A172 (cell line): ENCODE measurements at places on chromosomes 2 and 18. TPM values are rescaled to one million over a fixed set of nuclear protein-coding genes. Genes with fewer than 3 reads are reported as not detected.

GRCh38 chr18:48926420-48926857, 24.3 kb downstream of the SMAD7 start:
- no peak for DNase-seq

Gene CD28
- 0.19 TPM in 1 of 2 replicates, not detected in the other for total RNA-seq

- DNase-seq: no peak
Measured at GRCh38 chr2:232418056-232418455, 11.4 kb downstream of the ALPG start.

- no peak for DNase-seq
Measured at GRCh38 chr2:158172719-158173118, 71.0 kb downstream of the UPP2 start.

DNA sequence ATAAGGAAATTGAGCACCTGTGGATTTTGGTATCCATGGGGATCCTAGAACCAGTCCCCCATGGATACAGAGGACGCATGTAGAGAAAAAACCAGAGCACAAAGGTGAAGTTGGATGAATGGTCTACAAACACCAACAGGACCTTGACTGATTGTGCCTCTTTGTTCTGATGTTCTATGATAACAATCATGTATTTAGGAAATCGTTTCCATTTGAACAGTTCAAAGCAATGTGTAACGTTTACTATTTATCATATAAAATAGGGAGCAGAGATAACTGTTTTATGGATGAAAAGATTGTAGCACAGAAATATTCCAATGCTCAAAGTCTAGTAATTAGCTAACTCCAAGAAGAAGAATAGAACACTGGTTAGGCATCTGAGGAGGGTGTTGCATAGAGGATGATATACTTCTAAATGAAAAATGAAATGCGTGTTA, 116.3 kb upstream of the FN1 start:
- DNase-seq: no peak

GRCh38 chr2:20048488-20049448, 2.7 kb downstream of the LAPTM4A start:
- DNase-seq: no peak

Gene SERPINB5
- total RNA-seq: 0.19 TPM in 1 of 2 replicates, not detected in the other

- peak; percentile 27 for DNase-seq
Measured at GRCh38 chr18:58013241-58014211, 30.5 kb upstream of the NEDD4L start.

DNA sequence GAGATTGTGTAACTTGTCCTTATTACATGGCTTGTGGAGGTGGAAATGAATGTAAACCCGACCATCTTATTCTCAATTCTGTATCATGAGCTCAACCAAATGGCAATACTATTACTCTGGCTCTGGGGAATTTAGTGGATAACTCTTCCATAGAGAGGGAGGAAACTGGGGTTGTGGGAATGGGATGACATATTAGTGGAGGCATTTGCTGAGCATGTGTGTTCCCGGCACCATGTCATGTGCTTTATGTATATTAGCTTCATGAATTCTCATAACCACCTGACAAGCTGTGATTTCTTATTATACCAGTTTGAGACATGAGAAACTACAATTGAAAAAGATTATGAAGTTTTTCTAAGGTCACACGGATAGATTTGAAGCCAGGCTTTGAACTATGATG, 112.8 kb upstream of the TMEFF2 start:
- DNase-seq: no peak
